ENCODE measurements at places on chromosomes 6 and 20.

- DNase-seq, result no peak
Observed at GRCh38 chr6:31614075-31614619, 887 bp upstream of the AIF1 start.

DNA sequence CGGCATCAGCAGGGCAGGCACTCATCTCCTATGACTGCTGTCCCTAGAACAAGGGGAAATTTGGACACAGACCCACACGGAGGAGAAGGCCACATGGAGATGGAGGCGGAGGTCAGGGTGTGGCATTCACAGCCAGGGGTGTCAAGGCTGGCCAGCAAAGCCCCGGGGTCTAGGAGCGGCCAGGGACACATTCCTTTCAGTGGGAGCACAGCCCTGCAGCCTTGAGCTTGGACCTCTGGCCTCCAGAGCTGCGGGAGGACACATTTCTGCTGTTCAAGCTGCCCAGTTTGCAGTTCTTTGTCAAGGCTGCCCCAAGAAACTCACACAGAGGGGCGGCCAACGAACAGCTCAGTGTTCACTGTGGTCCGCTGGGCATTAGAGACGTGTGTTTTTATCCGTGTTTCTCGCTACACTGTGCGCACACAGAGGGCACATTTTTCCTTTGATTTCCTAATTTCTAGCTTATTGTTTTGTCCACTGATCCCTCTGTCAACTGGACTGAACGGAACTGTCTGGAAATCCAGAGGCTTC, 93.4 kb upstream of the MPC1 start:
- DNase-seq, result no peak

GRCh38 chr6:101663100-101663499, 269.6 kb downstream of the GRIK2 start:
- DNase-seq, result no peak

DNA sequence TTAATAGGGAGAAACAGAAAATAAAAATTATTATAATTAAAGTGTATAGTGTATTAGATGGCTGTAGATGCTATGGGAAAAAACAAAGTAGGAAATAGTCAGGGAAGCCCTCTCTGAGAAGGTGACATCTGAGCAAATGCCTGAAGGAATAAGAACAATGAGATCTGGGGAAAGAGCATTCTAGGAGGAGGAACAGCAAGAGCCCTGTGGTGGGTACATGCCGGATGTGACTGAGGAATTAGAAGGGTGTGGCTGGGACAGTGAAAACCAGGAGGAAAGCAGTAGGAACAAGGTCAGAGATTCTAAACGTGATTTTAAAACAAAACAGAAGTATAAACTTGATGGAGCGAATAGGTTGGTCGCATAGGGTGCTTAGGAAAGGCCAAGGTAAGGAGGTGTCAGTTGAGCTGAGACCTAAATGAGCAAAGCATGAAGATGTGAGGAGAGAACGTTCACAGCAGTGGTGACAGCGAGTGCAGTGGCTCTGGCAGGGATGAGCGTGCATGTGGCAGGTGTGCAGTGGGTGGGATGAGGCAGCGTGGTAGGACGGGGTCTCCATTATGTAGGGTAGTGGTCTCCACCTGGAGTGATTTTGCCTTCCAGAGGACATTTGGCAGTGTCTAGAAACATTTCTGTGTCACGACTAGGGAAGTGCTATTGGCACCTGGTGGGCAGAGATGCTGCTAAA, 97.1 kb upstream of the MRPS10 start:
- DNase-seq, result no peak

- peak; percentile 42 for DNase-seq
Observed at GRCh38 chr6:501891-502601, 110.5 kb downstream of the IRF4 start.

- DNase-seq, result no peak
Observed at GRCh38 chr6:141301779-141302178, 830.9 kb upstream of the GJE1 start.

GRCh38 chr6:65398851-65399250, 308.2 kb downstream of the EYS start:
- DNase-seq, result no peak

DNA sequence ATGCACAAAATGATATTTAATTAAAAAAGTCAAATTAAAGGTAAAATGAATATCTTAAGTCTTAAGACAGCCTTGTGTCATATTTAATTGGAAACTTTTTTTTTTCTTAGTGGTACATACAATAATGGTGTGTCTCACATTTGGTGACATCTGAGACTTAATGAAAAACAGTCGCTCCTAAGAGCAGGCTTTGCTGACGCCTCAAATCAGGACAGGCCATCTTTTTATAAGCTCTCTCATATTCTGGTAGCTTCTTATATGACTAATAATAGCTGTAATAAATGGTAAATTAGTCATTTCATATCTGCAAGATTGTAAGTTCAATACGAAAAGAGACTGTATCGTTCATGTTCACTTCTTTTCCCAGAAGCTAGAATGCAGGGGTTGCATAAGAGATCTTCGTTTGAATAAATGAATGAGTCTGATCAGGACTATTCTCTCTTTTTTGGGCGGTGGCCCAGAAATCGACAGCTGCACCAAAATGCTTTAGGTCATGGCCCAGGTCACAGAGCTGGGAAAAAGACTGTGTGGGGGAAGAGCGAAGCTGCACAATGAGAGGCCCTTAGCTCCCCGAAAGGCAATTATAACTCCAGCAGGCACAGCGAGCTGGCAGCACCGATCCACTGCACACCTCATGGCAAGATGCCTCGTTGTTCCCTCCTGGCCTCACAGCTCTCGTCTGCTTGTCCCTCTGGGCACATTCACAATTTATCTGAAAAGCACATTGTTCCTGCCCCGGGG, 69.4 kb downstream of the NRN1 start:
- no peak for DNase-seq

DNA sequence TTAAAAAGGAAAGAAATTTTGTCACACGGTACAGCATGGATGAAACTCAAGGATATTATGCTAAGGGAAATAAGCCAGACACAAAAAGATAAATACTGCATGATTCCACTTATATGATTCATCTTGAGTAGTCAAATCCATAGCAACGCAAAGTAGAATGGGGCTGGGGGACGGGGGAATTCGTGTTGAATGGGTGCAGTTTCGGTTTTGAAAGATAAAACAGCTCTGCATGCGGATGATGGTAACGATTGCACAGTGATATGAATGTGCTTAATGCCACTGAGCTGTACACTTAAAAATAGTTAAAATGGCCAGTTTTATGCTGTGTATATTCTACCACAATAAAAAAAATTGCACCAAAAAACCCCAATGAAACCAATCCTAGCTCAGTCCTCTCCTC, 52.9 kb upstream of the SIRPA start:
- no peak for DNase-seq

- no peak for DNase-seq
Observed at GRCh38 chr6:87093199-87093598, 1.7 kb downstream of the CGA start.

GRCh38 chr20:25580711-25581110, 4.6 kb downstream of the NINL start:
- DNase-seq, result no peak

DNA sequence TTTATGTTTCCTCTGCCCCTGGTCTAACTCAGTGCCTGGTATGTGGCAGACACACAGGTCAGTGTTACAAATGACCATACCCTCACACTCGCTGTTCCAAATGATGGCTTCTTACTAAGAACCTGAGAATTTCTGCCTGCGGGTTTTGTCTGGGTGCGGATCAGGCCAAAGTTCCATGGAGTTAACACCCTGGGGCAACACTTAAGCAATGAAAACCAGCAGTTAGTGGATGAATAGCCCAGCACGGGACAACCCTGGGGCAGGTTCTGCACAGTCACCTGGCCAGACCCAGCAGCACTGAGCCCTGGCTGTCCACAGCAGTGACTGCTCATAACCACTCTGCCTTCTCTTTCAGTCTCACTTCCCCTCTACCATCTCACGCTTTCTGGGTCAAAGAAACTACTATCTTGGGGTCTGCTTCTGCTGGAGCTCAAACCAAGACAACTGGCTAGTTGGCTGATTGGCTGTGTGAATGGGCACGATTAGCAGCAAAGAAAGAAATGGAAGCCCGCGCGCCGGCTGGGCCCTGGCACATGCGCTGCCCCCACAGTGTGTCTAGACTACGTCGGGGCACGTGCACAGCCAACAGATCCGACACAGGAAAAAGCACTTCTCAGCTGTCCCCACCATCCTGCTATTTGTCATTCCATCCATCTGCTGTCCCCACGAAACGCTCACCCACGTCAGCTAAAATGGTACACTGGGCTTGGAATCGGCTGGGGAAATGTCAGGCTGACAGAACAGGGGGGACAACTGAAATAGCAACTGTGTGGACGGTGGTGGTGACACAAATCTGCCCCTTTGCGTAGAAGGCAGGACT, 36.6 kb downstream of the MGME1 start:
- DNase-seq, result no peak

DNA sequence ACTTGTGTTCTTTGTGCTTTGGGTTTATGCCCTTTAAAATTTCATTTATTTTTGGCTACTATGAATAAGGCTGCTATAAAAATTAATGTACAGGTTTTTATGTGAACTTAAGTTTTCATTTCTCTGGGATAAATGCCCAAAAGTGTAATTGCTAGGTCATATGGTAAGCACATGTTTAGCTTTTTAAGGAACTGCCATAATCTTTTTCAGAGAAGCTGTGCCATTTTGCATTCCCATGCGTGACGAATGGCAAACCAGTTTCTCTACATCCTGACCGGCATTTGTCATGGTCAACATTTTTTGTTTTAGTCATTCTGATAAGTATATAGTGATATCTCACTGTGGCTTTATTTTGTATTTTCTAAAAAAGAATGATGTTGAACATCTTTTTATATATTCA, 236.0 kb upstream of the SGK1 start:
- DNase-seq, result no peak

- DNase-seq, result no peak
Observed at GRCh38 chr6:124879110-124879991, 82.9 kb upstream of the RNF217 start.

DNA sequence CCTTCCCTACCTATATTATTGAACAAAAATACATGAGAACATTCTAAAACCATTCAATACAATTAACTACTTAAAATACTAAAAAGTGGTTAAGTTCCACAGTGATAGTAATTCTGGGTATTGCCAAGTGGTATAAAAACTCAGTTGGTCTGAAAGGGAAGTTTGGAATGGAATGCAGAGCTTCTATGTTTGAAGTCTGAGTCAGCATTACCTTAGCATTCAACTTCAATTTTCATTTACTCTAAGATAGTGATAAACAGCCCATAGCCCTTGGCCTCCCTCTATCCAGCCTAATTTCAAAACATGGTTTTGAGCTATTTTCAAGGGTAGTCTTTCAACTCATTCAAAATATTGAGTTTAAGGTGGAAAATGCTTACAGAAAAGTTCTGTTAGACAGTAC, 140.4 kb upstream of the ASCC3 start:
- no peak for DNase-seq

GRCh38 chr6:54194067-54194466, 82.8 kb downstream of the MLIP start:
- no peak for DNase-seq

GRCh38 chr6:159067334-159067733, 22.5 kb upstream of the TAGAP start:
- DNase-seq, result no peak

DNA sequence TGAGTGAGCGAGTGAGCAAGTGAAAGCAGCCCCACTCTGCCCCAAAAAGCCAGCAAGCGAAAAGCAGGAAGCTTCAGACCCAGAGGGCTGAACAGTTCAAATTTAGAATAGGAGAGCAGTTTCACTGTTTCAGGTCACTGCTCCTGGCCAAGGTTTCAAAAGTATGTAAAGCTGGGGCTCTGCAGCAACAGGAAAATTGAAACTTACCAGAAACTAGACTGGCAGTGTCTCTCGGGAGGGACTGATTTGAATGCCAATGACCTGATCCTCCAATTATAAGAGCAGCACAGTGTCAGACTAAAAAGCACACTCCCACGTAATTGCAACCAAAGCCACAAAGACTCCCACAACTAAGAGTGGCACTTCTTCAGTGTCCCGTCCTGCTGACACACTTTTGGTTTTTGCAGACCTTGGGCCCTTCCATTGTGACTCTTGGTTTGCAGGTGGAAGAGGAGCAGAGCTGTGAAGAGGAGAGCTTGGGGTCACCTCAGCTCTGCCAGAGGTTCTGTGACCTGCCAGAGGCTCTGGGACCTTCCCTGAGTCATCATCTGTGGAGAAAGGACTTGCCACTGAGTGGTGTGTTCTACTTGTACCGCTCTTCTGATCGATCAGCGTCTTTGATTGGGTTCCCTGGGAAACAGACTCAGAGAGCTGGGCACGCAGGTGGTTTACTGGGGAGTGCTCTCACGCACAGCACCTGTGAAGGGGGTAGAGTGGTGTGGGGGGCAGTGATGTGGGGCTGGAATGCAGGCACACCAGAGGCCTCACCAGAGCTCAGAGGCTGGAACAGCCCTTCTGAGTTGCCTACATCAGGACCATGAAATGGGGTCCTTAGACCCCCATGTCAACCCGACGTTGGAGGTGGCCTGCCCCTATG, 52.7 kb upstream of the PTGIS start:
- DNase-seq, result no peak

- DNase-seq, result no peak
Observed at GRCh38 chr6:107353773-107354382, 105.5 kb downstream of the PDSS2 start.

DNA sequence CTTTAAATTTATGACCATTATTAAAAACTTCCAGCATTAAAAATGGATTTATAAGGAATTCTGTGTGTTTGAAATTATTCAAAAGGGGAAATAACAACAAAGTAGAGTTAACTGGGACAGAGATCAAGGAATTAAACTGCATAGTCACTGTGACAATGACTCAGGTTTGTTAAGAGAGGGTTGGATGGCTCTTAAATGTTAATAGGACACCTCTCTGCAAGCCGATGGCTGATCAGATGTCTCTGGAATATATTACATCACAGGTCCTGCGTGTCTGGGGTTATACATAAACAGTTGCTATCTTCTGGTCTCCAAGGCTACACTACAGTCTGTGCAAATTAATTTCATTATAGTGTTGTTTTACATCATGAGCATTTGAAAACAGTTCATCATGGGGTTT, 574.3 kb downstream of the COL12A1 start:
- DNase-seq, result no peak

DNA sequence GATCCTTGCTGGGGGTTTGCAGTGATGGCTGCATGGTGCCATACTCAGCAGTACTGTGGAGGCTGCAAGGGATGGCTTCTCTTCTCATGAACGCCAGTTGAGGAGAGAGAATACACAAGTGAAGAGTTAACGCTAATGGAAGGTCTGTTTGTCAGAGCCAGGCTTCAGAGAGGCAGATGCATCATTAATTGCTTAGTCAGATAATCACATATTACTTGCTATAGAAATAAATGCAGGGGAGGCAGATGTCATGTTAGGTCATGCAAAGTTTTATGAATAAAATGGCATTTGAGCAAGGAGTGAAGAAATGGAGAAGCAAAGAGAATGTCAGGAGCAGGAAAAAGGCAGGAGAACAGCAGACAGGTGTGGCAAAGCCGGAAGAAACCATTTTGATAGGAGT, 51.2 kb downstream of the CDS2 start:
- DNase-seq, result no peak

GRCh38 chr6:36851626-36852025, 12.4 kb upstream of the CPNE5 start:
- DNase-seq, result no peak
